ENCODE measurements at places on chromosomes 4 and X. TPM values are rescaled to one million over a fixed set of nuclear protein-coding genes. Genes with fewer than 3 reads are reported as not detected.

The TEX13D gene
- not detected for total RNA-seq

- DNase-seq: no peak
These were observed 674.3 kb upstream of the AMOT start for GRCh38 chrX:113514906-113515305.

DNA sequence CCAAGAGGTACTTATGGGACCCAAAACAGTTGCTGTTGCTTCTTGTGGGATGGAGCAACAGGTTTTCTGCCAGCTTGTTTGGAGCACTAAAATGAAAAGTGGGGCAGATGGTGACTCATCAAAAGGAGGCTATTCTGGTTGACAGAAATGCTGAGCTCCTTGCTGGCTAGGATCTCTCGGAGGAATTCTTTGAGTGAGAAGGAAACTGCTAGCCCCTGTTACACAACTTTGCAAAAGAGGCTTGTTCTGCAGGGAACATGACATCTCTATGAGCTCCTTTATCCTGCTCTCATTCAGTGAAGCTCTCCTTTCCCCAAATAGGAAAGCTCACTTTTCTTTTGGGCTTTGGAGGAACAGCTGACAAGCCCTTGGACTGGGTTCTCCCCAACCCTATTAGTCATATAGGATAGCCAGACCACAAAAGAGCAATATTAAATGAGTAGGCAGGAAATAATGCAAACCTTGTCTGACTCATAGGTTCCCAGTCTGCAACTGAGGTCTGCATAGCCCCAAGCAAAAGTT is 108.3 kb downstream of the CDS1 start:
- no peak for DNase-seq

- DNase-seq: no peak
These were observed 94.2 kb downstream of the PHEX start for GRCh38 chrX:22126327-22126726.

The NPY2R gene
- not detected for total RNA-seq

- no peak for DNase-seq
These were observed 14.7 kb upstream of the CBR4 start for GRCh38 chr4:169024762-169025161.

All from activated T-cell treated with anti-CD3 and anti-CD28 coated beads, Interleukin-2, amount 50 U/mL, for 4 hours (primary cell).